Endothelial cell (in vitro differentiated cells): ENCODE measurements at places on chromosomes 2 and 18.

GRCh38 chr2:7014174-7014640 is 97.0 kb downstream of the RNF144A start:
- H3K36me3 ChIP-seq, result peaks cover 19% of the 10 kb centered on the region
- no peak overlapping the region for H3K27ac ChIP-seq
- peaks cover 2% of the 10 kb centered on the region for H3K27me3 ChIP-seq
- H3K4me1 ChIP-seq, result peaks cover 12% of the 10 kb centered on the region

DNA sequence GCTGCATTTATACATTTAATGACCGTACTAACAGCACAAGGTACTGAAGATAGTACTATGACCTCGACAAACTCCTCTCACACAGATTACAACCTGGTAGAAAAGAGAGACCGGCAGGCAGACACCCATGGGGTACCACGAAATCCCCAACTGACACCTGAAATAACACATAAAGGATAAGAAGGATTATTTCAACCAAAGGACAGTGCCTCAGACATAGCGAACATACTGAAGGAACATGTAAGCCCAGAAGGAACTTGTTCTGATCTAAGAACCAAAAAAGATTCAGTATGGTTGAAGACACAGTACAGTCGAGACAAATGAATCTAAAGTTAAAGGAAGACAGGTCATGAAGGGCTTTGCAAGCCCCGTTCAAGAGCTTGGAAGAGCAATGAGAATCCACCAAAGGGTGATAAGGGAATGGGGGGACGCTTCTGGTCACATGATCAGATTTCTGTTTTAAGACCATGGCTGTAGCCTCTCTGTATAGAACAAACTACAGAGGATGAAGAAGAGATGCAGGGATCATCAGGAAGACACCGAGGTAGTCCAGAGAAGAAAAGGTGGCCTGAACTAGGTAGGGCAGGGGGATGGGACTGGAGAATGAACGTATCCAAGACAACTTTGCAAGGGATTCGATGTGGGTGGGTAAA is 902 bp downstream of the MCFD2 start:
- no peak for DNase-seq
- peaks cover 14% of the 10 kb centered on the region for H3K36me3 ChIP-seq
- H3K27ac ChIP-seq, result peak overlapping the region; percentile 94
- peaks cover 39% of the 10 kb centered on the region for H3K4me1 ChIP-seq
- peaks cover 21% of the 10 kb centered on the region for H3K27me3 ChIP-seq

GRCh38 chr2:169073211-169073962 is 4.0 kb downstream of the DHRS9 start:
- no peaks in the 10 kb centered on the region for H3K36me3 ChIP-seq
- H3K4me3 ChIP-seq, result no peak overlapping the region
- H3K27ac ChIP-seq, result no peak overlapping the region
- no peak for DNase-seq
- H3K4me1 ChIP-seq, result no peaks in the 10 kb centered on the region

DNA sequence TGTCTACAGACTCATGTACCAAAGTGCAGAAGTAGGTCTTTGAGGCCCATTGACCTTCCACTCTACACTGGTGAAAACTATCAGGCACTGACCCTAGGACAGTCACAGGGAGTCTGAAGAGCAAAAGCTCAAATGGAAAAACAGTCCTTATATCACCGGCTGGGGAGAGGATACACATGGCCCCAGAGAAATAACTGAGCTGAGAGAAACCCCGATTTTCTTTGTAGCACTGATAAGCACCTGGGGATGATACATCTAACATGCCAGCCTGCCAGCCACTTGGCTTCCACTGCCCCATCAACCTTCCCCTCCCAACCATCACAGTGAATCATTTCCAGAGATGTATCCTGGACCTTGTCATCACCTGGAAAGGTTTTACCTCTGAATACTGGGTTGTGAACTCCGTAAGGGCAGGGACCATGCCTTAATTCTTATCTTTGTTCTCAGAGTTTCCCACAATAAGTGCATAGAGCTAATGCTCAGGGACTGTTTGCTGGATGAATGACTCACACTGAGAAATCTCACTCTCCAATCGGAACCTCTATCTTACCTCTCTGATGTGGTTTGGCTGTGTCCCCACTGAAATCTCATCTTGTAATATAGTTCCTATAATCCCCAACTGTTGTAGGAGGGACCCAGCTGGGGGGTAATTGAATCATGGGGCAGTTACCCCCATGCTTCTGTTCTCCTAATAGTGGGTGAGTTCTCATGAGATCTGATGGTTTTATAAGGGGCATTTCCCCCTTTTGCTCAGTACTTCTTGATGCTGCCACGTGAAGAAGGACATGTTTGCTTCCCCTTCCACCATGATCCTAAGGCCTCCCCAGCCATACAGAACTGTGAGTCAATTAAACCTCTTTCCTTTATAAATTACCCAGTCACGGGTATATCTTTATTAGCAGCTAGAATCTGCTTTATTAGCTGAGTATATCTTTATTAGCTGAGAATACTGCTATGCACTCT is 37.1 kb downstream of the EVA1A start:
- peaks cover 2% of the 10 kb centered on the region for H3K27me3 ChIP-seq
- H3K36me3 ChIP-seq, result peaks cover 11% of the 10 kb centered on the region
- H3K27ac ChIP-seq, result peak overlapping the region; percentile 7
- H3K4me1 ChIP-seq, result peaks cover 33% of the 10 kb centered on the region
- DNase-seq, result no peak

- H3K27me3 ChIP-seq, result peaks cover 2% of the 10 kb centered on the region
- no peaks in the 10 kb centered on the region for H3K36me3 ChIP-seq
- DNase-seq, result no peak
- peaks cover 15% of the 10 kb centered on the region for H3K4me1 ChIP-seq
These were observed 28.9 kb downstream of the LPIN2 start for GRCh38 chr18:2984091-2984490.

DNA sequence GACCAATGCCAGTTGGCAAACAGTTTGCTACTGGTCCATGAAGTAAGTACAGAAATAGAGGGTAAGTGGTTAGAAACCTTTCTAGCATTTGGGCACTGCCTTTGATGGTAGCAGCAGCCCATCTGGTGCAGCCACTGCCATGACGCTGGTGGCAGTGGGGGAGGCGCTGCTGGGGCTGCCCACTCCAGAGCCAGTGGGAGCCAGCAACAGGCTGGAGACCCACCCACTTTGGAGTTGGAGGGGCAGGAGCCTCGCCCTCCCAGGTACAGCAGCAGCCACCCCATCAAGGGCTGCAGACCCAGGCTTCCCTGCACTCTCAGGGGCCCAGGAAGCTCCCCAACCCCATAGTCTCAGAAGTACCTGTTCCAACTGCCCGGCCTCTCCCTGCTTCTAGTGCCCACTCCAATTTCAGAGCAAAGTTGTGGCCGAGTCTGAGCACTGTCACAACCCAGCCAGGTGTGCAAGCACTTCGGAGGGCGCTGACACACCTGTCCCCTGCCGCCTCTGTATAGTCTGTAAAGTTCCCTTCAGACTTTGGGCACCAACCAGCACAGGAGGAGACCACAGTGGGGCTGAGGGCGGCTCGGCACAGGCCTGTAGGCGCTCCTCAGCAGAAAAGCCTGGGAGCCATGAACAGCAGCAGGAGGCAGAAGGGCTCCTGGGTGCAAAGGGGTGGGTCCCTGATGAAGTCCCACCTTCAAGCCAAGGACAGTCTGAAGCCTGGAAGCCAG is 125.6 kb upstream of the CCDC150 start:
- no peak overlapping the region for H3K4me3 ChIP-seq
- no peaks in the 10 kb centered on the region for H3K27me3 ChIP-seq
- no peaks in the 10 kb centered on the region for H3K36me3 ChIP-seq
- no peak for DNase-seq
- H3K4me1 ChIP-seq, result peaks cover 9% of the 10 kb centered on the region

DNA sequence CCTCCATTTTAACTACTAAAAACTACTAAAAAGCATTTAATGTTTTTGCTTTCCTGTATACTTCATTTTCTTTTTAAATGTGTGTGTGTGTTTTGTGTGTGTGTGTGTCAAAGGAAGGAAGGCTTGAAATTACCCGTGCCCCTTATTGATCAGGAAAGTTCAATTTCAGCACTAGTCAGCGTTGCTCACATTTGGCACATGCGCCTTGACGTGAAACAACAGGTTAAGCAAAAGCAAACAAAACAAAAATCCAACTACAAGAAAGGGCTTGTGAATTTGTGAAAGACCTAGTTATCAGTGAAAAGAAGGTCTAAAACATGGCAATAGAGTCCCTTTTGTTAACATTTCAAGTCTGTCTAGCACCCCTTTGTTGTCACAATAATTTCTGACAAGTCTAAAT is 72.5 kb downstream of the KCNH7 start:
- DNase-seq, result no peak
- H3K27ac ChIP-seq, result no peak overlapping the region
- no peaks in the 10 kb centered on the region for H3K36me3 ChIP-seq
- no peak overlapping the region for H3K4me3 ChIP-seq
- peaks cover 6% of the 10 kb centered on the region for H3K4me1 ChIP-seq
- peaks cover 2% of the 10 kb centered on the region for H3K27me3 ChIP-seq

- H3K36me3 ChIP-seq, result peaks cover 33% of the 10 kb centered on the region
- H3K27me3 ChIP-seq, result peaks cover 3% of the 10 kb centered on the region
- H3K27ac ChIP-seq, result no peak overlapping the region
- H3K4me1 ChIP-seq, result no peaks in the 10 kb centered on the region
- no peak for DNase-seq
These were observed 166.0 kb downstream of the EHBP1 start for GRCh38 chr2:62871506-62871905.

- H3K36me3 ChIP-seq, result no peaks in the 10 kb centered on the region
- no peaks in the 10 kb centered on the region for H3K27me3 ChIP-seq
- no peak overlapping the region for H3K4me3 ChIP-seq
- no peaks in the 10 kb centered on the region for H3K4me1 ChIP-seq
- DNase-seq, result no peak
These were observed 764.8 kb downstream of the RNF144A start for GRCh38 chr2:7681881-7682461.

- H3K4me3 ChIP-seq, result no peak overlapping the region
- peaks cover 3% of the 10 kb centered on the region for H3K27me3 ChIP-seq
- DNase-seq, result no peak
- H3K27ac ChIP-seq, result no peak overlapping the region
- H3K36me3 ChIP-seq, result no peaks in the 10 kb centered on the region
- H3K4me1 ChIP-seq, result peaks cover 17% of the 10 kb centered on the region
These were observed 6.3 kb downstream of the EXOC6B start for GRCh38 chr2:72819501-72819900.

DNA sequence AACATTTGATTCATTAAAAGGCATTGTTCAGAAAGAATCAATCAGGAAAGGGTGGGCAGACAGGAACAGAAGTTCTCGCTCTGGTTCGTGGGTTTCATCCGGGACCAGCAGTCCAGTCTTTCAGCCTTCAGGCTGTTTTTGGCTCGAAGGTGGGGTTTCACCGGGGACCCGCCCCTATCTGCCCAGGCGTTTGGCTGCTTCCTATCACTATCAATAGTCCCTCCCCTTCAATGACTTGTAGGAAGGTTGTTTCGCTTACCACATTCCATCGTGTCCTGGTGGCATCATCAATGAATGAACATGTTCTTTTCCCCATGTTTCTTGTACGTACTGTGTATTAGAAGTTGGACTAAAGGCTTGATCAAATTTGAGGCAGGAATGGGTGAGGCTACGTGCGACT is 130.3 kb downstream of the NEDD4L start:
- H3K27me3 ChIP-seq, result peaks cover 5% of the 10 kb centered on the region
- H3K27ac ChIP-seq, result no peak overlapping the region
- H3K4me3 ChIP-seq, result no peak overlapping the region
- DNase-seq, result no peak

- no peak overlapping the region for H3K4me3 ChIP-seq
- no peaks in the 10 kb centered on the region for H3K27me3 ChIP-seq
- H3K36me3 ChIP-seq, result no peaks in the 10 kb centered on the region
- no peak for DNase-seq
- H3K27ac ChIP-seq, result no peak overlapping the region
- no peaks in the 10 kb centered on the region for H3K4me1 ChIP-seq
These were observed 261.2 kb downstream of the ALK start for GRCh38 chr2:29660201-29660600.

GRCh38 chr2:100699131-100699530 is 120.8 kb upstream of the NPAS2 start:
- H3K36me3 ChIP-seq, result peaks cover 18% of the 10 kb centered on the region
- no peak overlapping the region for H3K27ac ChIP-seq
- no peak overlapping the region for H3K4me3 ChIP-seq
- H3K4me1 ChIP-seq, result peaks cover 6% of the 10 kb centered on the region
- H3K27me3 ChIP-seq, result peaks cover 6% of the 10 kb centered on the region

DNA sequence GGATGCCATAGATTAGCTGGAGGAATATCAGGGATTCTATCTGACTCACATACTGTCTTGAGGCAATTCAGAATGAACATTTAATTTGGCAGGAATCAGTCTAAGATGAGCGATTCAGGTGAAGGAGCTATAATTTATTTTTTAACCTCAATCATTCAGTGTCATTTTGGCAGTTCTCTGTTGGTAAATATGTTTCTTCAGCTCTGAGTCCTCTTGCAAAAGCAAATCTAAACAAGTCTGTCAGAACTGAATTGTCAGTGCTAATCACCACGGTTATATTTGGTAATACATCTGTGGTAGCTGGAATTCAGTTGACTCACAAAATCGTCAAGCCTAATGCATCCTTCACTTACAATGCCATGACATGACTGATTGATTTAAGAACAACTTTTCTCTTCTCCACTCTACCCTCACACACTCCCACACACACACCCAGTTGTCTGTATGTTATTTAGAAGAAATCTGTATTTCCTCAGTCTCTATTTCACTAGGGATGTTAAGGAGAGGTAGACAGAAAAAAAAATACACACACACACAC is 516.6 kb upstream of the NXPH2 start:
- H3K4me3 ChIP-seq, result no peak overlapping the region
- H3K27ac ChIP-seq, result no peak overlapping the region
- DNase-seq, result no peak
- no peaks in the 10 kb centered on the region for H3K4me1 ChIP-seq
- no peaks in the 10 kb centered on the region for H3K36me3 ChIP-seq
